Kidney (tissue), 22 donors: ENCODE measurements at places on chromosomes 3 and 15. TPM values are rescaled to one million over a fixed set of nuclear protein-coding genes. Genes with fewer than 3 reads are reported as not detected.

The FBXW12 gene
- not detected for total RNA-seq

The PTH1R gene
- 286 TPM for total RNA-seq

DNA sequence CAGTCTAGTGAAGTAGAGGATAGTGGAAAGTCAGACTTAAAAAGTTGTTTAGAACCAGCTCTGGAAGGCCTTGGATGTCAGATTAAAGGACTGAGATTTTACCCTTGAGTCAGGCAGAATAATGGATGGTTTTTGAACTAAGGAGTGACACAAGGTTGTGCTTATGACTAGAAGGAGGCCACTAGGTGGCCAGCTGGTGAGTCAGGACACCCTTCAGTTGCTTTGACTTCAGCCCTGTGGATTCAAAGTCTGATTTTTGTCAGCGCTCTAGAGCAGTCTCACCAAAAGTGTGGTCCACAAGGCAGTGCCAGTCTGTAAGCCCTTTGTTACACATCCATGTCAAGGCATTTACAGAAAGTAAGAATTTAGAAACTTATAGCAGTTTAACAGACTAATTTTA is 3.8 kb upstream of the GABPB1 start:
- H3K27me3 ChIP-seq: no peaks in the 10 kb centered on the region
- peaks cover 9% of the 10 kb centered on the region for H3K4me1 ChIP-seq
- no peak overlapping the region for H3K4me3 ChIP-seq
- H3K27ac ChIP-seq: no peak overlapping the region
- DNase-seq: no peak
- peaks cover 4% of the 10 kb centered on the region for H3K36me3 ChIP-seq

GRCh38 chr15:74960995-74961588 is 4.5 kb upstream of the RPP25 start:
- H3K4me1 ChIP-seq: no peaks in the 10 kb centered on the region
- H3K36me3 ChIP-seq: no peaks in the 10 kb centered on the region
- DNase-seq: no peak
- no peak overlapping the region for H3K4me3 ChIP-seq
- peaks cover 5% of the 10 kb centered on the region for H3K27me3 ChIP-seq

DNA sequence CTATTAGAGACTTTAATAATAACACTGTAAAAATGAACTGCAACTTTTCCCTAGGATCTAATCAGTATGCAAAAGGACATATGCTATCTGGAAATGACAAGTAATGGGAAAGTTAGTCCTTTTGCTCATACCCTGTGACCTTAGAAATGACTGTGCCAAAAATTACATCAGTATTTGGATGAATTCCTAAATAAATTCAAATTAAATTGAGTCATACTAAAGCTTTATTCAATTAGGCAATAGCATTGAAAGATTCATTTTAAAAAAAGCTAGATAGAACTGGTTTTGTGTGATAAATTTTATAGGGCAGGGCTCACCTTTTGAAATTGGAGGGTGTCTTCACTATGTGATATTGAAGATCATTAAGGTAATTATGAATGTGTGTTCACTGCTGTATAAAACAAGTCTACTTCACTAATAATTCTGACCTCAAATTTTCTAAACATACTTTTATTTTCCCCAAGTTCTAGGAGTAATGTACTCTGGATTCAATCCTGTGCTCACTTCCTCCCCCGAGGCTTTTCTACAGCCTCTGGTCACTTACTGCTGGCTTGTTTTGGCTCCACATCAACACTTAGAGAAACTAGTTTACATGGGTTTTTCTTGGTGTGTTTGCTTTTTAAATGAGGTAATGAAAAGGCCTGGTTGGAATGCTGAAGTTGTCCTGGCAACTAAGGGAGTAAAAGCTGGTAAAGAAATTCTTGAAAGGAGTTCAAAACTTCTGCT is 44.4 kb upstream of the SPTSSB start:
- H3K27me3 ChIP-seq: no peaks in the 10 kb centered on the region
- no peak for DNase-seq
- no peaks in the 10 kb centered on the region for H3K36me3 ChIP-seq
- no peak overlapping the region for H3K4me3 ChIP-seq
- H3K4me1 ChIP-seq: no peaks in the 10 kb centered on the region
